Left lobe of liver (tissue), 2 donors: ENCODE measurements at places on chromosomes 7 and 10.

DNA sequence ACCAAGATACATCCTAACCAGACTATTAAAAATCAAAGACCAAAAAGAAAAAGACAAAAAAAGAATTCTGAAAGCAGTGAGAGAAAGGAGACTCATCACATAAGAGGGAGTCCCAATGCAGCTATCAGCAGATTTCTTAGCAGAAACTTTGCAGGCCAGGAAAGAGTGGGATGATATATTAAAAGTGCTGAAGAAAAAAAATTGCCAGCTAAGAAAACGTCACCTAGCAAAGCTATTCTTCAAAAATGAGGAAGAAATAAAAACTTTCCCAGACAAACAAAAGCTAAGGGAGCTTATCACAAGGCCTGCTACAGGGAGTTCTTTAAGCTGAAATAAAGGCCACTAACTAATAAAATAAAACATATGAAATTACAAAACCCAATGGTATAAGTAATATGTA, 40.5 kb upstream of the CDK6 start:
- no peak for DNase-seq

GRCh38 chr10:69093933-69094332, 6.0 kb downstream of the SRGN start:
- no peak for DNase-seq

DNA sequence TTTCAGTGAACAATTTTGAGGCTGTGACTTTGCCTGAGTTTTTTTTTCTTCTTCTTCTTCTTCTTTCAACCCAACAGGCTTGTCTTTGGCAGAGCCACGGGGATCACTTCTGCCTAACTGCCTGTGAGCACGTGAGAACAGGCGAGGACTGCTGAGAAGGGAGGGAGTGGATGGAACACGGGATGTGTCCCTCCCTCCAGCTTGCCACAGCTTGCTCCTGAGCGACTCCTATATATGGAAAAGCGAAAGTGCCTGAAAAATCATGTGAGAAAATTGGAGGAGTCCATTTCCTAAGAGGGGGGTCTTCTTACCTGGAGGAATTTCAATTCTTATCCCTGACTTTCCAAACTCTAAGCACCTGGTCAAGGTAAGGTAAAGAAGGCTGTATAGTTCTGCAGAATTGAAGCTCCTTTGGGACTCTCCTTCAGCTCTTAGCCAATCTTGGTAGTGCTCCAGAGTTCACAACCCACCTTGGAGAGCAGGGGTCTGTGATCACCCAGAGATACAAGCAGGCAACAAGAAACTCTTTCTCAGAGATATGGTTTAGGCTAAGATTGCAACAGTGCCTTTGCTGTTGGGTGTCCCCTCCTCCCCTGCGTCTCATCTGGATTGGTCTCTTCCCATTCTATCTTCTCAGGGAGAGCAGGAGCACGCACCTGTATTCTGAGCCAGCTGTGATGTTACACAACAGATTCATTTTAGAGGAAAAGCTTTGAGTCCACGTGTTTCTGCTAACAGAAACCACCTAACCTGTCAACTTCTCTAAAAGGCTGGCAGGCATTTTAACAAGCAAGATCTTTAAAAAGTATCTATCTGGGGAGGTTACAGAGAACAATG, at the start of gene MAT1A:
TSS of gene MAT1A (minus strand) at position 208 of the 837 bp plus-strand sequence. CDS start 235 bp downstream, outside the sequence.
- DNase-seq: peak; percentile 88

DNA sequence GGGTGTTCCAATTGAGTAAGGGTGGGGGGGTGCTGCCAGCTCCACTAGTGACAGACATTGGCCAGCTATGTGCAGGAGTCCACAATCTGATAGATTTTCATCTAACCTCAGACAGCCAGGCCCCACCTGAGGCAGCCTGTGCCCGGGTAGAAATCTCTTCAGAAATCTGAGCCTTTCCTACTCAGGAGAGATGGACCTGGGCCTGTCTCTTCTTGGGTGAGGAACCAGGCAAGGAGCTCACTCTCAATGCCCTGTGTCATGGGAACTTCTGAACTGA, 86.9 kb downstream of the UBE2H start:
- DNase-seq: no peak

DNA sequence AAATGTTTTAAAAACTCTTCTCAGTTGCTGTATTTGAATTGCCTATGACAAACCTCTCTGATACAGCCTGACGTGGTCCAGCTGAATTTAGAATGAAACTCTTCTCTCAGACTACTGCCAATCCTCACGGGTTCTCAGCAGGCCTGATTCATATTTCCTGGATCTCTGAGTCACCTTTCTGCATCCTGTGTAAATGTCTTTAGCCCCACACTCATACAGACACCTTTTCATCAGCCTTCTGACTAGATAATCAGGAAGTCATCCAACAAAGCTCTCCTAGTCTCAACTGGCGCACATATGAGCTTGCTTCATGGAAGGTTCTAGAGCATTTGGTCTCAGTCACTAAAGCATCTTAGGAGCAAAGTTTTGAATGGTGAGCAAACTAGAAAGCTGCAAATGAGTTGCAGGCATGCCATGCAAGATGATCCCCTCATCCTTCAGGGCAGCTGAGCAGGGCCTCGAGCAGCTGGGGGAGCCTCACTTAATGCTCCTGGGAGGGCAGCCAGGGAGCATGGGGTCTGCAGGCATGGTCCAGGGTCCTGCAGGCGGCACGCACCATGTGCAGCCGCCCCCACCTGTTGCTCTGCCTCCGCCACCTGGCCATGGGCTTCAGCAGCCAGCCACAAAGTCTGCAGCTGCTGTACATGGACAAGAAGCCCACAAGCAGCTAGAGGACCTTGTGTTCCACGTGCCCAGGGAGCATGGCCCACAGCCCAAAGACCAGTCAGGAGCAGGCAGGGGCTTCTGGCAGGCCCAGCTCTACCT, 182.8 kb downstream of the ARHGAP12 start:
- no peak for DNase-seq

GRCh38 chr7:148865283-148865682, 18.8 kb downstream of the EZH2 start:
- DNase-seq: no peak

- no peak for DNase-seq
These were observed 76.6 kb upstream of the HGF start for GRCh38 chr7:81846398-81846797.

DNA sequence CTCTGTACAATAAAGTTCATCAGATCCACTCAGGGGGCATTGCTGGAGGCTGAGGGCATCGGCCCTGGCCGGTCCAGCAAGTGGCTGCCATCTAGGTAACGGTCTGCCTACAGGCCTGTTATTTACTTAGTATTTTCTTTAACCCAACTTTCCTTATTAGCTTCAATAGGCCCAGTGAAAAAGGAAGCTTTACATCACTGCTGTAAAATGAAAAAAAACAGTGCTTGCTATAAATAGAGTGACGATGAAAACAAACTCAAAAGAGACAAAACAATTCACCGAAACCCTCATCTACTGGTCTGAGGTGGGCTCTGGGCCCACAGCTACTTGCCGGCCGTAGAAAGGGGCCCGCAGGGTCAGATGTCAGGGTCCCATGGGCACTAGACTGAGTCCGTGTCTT, 192.5 kb downstream of the ELFN1 start:
- no peak for DNase-seq
